ENCODE measurements at places on chromosomes 7 and 10.
A peak's percentile ranks its signal among the peaks of the same experiment; 100 is the strongest.

- no peak for DNase-seq
Measured at GRCh38 chr10:77513781-77514331, 123.8 kb downstream of the KCNMA1 start.

DNA sequence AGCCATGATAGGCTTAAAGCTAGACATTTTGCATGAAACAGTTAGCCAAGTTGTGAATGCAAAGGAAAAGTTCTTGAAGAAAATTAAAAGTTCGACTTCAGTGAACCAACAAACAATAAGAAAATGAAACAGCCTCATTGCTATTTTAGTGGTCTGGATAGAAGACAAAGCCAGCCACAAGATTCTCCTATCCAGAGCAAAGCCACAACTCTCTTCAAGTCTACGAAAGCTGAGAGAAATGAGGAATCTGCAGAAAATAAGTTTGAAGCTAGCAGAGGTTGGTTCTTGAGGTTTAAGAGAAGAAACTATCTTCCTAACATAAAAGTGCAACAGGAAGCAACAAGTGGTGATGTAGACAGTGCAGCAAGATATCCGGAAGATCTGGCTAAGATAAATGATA, 271.4 kb upstream of the GRM3 start:
- no peak for DNase-seq

GRCh38 chr10:121772884-121773283, 154.9 kb downstream of the ATE1 start:
- DNase-seq: no peak

DNA sequence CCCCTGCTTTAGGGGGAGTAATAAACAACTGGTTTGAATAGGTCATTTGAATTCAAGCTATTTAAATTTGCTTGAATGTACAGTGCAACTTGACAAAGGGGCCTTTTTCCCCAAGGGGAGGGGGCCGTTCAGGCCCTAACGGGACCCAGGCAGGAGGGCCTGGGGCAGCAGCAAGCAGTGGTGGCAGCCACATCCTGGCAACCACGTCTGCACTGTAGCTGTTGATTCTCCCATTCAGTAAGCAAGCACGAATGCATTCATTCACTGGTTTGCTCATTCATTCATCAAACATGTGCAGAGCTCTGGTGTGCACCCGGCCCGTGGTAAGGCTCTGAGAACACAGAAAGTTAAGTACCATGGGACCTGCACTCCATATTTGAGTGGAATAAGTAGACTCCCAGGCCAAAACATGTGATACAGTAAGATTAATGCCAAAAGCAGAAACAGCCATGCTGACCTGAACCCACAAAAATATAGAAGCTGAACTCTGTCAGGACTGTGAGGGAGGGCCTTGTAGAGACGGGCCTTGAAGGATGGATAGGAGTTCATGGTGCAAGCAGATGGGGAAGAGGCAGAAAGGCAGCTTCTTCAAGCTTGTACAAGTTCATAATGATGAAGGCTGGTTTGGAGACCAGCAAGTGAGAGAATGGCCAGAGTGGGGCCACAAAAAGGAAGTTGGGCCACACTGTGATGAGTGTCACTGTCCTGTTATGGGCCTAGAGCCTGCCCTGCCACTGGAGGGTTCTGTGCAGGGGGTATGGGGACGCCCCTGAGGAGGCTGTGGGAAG, 29.3 kb upstream of the C10orf53 start:
- DNase-seq: no peak

GRCh38 chr7:140384894-140385545, 13.3 kb downstream of the SLC37A3 start:
- DNase-seq: no peak

GRCh38 chr7:157458254-157458633, 121.4 kb downstream of the DNAJB6 start:
- DNase-seq: no peak

- no peak for DNase-seq
Measured at GRCh38 chr10:21807180-21807579, 196.3 kb downstream of the DNAJC1 start.

DNA sequence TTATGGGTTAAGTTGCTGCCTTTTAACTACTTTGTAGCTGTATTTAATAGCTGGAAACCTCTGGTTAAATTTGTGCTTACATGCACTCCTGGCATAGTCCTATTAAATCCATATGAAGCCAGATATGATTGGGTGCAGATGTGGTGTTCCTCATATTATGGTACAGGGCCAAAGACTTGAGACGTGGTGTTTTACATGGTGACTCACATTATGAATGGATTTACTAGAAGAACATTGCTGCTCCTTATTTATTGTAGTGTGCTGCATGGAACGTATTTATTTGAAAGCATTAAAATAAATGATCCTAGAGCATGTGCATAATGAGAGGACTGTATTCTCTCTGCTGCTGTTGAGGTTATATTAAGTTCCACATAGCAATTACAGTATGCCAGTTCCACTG, 224.1 kb downstream of the SLC25A13 start:
- DNase-seq: no peak

GRCh38 chr7:116210345-116211005, at the start of gene TES:
Gene TES (plus strand): TSS chr7:116210539. CDS start chr7:116210708, 169 bp downstream.
- peak; percentile 45 for DNase-seq

DNA sequence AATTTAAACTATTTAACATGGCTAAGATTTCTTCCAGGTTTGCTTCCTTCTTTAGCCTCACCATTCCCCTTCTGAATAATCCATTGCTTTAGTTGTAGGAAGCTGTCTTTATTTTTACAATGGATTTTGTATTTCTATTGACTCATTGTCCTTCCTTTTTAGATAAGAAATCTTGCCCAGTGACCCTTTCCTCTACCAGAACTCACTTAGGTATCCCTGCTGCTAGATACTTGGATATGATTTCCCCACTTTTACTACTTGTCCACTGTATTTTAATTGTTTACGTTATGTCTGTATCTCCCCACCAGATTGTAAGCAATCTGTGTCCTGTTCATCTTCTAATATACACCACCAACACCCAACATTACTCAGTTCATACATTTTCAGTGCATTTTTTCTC, 47.7 kb upstream of the MDFIC start:
- DNase-seq: no peak

- DNase-seq: no peak
Measured at GRCh38 chr7:130298544-130299326, 5.8 kb downstream of the CPA4 start.

DNA sequence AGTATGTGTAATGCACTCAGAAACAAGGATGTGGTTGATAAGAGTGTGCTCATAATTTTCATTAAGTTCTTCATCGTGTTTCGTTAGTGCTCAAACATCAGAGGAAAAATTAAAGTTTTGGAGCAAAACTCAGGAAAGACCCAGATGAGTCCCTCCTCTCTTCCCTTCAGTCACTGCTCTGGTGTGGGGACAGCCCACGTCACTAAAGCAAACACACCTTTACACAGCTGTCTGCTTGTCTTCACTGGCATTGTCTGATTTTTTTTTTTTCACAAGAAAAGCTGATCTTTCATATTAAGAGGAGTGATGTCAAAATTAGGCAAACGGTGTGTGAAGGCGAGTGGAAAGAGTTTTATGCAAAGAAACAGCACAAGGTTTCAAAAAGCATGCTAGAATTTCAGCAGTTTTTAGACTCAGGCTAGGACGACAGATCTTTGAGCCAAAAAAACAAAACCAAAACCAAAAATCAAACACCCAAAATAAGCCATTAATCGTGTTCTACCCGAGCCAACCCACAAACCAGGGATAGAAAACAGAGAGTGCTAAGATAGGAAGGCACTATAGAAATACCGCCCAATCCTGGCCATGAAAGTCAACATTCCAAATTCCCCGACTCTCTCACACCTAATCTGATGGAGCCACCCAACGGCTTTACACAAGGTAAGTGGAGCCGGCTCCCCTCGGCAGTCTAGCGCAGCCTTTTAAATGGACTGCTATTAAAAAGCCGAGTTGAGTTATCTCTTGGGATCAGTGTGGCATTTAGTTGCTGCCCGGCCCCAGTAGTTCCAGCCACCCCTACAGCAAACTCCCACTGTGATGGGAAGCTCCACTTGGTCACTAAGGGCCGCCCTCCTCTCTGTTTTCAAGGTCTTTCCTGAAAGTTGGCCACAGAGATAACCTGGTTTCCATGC, 27.9 kb upstream of the GATA3 start:
- DNase-seq: no peak

DNA sequence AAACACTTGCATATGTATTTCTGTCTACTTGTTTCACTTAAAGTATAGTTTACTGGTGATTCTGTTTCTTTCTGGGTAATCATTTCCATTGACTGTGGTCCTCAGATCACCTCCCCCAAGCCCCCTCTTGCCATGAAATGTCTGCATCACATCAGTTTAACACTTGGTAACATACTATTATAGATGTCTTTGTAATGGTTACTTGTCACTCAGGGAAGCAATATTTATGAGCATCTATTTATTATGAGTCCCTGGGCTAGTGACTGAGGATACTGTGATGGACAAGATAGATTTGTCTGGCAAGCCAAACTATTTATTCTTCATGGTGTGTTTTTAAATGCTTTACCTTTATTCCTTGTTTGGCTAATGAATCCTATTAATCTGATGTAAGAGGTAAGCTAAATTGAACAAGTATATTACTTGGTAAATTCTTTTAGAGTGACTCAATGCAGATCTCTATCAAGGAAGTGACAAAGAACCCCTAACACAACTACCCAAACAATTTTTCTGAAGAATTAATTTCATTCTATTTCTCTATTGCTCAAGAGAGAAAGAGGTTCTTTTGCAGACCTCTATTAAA, 270.9 kb downstream of the RELN start:
- DNase-seq: no peak

- no peak for DNase-seq
Measured at GRCh38 chr10:52525761-52526160, 211.7 kb downstream of the DKK1 start.

GRCh38 chr10:91162495-91163268, 57.8 kb upstream of the PCGF5 start:
- peak; percentile 43 for DNase-seq

DNA sequence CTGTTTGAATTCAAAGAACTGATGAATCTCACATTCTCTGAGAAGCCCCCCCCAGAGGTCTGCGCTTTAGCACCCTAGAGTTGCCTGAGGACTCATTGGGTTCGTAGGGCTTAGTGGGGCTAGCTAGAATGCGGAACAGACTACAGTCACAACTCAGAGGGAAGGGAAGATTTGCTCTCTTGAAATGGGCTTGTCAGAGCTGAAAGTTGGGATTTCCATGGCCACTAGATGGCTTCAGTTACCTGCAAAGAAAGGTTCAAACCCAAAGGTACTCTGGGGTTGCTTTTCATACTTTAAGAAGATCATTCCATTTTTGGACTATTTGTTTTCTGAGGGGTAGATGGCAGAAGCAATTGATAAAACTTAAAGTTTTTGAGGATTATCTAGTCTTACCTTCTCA, 205.0 kb downstream of the BBS9 start:
- no peak for DNase-seq

DNA sequence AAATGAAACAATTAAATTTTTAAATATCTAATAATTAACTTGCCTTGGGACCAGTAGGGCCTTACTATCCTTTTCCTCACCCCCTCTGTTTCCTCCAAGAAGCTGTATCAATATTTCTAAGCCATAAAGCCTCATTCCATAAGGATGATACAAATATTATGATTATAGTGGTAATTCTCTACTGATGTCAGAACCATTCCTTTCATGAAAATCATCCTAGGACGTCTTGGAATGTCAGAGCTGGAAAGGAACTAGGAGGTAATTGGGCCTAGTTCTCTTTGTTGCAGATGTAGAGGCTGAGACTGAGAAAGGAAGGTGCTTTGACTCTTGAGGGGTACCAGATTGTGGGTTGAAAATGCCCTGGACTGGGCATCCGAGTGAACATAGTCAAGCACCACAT, 766.7 kb upstream of the GHITM start:
- no peak for DNase-seq

- DNase-seq: no peak
Measured at GRCh38 chr10:47278152-47278473, 21.9 kb upstream of the GDF10 start.

GRCh38 chr10:88541116-88541626, 41.9 kb downstream of the RNLS start:
- DNase-seq: no peak

GRCh38 chr7:155296788-155297516, 726 bp upstream of the INSIG1 start:
- peak; percentile 63 for DNase-seq

- no peak for DNase-seq
Measured at GRCh38 chr10:88195841-88196240, 332.4 kb downstream of the PTEN start.

DNA sequence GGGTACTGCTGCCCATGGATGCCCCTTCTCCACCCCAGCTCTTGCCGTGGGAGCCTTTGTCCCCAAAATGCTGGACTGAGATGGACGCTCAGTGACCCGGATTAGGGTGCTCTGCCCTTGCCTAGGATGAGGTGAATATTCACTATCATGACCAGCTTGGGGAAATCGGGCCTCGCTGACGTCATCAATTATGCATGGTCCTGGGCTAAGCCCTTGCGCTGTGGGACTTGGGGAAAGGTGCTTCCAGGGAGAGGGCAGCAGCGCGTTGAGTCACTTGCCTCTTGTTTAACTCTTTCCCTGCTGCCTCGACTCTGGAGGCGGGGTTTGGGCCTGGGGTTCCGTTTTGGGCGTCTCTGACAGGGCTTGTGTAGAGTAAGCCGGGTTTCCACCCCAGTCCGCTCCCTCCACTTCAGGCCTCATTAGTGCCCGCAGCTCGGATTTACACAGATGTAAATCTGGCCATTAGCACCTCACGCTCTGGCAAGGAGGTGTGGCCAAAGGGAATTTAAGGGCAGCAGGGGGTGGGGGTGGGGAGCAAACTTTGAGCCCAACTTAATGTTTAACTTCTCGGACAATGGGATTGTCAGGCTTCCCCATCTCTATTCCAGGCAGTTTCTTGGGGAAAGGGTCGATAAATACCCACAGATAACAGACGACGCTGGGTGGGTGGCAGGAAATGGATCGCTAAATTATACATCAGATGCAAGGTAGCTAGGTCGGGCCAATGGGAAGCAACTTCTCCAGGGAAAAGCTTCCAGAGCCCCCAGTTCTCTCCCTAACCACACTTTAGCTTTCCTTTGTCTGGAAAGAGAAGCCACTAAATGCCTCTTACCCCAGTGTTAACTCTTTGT, 51.3 kb upstream of the TCF7L2 start:
- no peak for DNase-seq

DNA sequence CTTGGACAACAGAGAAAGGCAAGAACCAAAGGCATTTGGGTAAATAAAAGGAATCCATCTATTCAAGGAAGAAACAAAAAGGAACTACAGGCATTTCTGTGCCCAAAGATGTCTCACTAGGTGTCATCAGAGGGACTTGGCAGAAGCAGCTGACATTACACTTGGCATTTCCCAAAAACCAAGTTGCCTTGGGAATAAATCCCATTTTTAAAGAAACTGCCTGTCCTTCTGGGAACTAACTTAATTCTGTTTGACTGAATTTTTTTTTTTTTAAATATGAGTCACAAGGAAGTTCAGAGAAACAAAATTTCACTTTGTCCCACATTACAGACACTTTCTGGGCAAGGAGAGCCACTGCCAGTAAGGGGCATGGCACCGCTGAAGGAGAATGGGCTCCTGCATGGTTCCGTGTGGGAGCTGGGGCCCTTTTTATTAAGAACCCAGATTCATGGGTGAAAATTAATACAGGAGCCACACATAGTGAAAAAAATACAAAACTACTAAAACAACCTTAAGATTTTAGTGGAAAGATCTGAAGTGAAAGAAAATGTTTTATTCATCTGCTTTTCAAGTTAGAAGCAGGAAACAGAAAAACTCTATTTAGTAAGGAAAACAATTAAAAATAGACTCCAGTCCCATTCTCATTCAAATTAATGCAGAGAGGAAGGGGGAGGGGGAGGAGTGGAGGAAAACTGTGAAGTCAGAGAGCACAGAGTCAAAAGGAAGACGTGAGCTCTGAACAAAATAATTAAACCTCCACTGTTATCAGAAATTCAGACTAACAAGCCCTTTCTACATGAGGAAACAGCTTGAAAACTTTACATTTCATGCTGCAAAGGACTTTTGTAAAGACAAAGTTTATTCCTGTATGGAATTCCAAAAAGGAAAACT, 118.4 kb upstream of the PDLIM1 start:
- DNase-seq: no peak

Data from stimulated activated CD4-positive, alpha-beta T cell treated with anti-CD3 and anti-CD28 coated beads, Interleukin-12 subunit alpha, Interleukin-12 subunit beta, amount 100 ng/mL, for 24 hours (primary cell).